Right atrium auricular region (tissue), 2 donors: ENCODE measurements at places on chromosomes 2 and 18. TPM values are rescaled to one million over a fixed set of nuclear protein-coding genes. Genes with fewer than 3 reads are reported as not detected.

DNA sequence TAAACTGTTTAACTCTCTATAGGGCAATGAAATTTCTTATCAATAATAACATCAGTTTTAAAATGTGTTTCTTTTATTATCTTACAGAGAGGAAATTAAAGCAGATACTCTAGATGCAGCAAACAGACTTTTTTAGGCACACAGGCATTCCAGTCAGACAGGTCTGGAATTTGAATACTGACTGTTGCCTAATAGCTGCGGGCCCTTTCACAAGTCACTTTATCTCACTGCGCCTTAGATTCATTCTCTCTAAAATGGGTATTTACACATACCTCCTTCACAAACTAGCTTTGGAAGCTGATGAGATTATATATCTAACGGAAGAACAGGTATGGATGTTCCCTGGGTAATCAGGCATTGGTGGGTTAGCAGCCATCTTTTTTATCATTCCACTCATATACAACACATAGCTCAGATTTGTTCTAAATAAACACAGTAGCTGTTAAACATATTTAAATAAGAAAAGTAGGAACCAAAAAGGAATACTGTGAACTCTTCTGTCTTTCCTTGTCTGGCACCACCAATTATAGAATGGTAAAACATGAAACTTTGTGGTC is 104.2 kb downstream of the LRP2 start:
- DNase-seq = no peak

GRCh38 chr2:201420442-201421113 is 30.7 kb downstream of the TRAK2 start:
- no peak for DNase-seq

- DNase-seq = no peak
These were observed 43.2 kb downstream of the CCDC138 start for GRCh38 chr2:108829578-108830310.

- DNase-seq = no peak
These were observed 460 bp upstream of the ZBTB7C start for GRCh38 chr18:48409591-48410094.

- DNase-seq = no peak
These were observed 948.6 kb upstream of the CHAC2 start for GRCh38 chr2:52818958-52819357.

DNA sequence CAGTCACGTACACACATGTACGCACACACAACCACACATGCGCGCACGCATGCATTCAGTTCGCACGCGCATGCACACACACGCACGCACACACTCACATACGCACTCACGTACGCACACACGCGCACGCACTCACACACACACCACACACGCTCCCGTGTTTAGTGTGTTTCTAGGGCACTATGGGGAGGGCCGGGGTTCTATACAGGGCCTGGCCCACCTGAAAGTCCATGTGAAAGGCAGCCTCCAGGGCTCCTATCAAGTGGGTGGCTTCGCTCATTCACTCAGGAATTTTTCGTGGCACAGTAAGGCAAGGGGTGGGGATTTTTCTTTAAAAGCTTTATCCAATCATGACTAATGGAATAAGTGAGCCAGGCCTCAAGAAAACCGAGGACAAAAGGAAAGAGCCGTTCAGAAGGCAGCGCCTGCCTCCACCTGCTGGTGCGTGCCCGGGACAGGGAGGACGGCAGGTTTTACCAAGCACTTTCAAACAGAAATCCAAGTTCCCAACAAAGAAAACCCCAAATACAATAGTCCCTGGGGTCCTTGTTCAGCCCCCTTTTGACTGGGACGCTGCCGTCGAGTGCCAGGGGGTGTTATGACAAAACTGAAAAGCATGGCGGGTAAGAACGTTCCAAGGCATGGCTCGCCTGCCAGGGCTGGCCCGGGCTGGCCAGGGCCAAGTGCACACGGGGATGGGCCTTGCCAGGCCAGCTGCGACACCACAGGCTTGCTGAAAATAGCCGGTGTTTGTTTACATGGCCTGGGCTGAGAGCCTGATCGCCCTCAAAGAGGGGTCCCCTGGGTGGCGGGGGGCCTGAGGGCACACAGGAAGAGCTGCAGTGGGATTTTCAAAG is 110.0 kb downstream of the HDAC4 start:
- DNase-seq = no peak

GRCh38 chr2:237904831-237905599 is 45.6 kb downstream of the RAMP1 start:
- peak; percentile 81 for DNase-seq

- DNase-seq = no peak
These were observed 42.4 kb downstream of the EHBP1 start for GRCh38 chr2:62747876-62748275.

- no peak for DNase-seq
These were observed 1.9 kb downstream of the SS18 start for GRCh38 chr18:26088487-26088886.

GRCh38 chr2:88932686-88933085 is 241.2 kb downstream of the RPIA start:
- no peak for DNase-seq

DNA sequence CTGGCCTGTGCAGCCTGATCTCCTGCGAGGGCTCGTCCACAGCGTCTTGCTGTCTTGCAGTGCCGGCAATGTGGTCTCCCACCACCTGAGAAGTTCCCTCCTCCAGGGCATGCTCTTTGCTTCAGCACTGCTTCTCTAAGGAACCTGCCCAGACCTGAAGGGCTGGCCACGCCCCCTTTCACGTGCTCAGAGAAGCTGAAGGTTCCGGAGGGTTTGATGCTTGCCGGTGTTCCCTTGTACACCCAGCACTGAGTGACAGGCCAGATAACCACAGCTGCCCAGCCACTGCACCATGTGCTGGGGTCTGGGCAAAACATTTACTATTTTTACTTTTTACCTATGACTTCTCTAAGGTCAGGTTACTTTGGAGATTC is 1.7 kb upstream of the POLR2D start:
- no peak for DNase-seq

DNA sequence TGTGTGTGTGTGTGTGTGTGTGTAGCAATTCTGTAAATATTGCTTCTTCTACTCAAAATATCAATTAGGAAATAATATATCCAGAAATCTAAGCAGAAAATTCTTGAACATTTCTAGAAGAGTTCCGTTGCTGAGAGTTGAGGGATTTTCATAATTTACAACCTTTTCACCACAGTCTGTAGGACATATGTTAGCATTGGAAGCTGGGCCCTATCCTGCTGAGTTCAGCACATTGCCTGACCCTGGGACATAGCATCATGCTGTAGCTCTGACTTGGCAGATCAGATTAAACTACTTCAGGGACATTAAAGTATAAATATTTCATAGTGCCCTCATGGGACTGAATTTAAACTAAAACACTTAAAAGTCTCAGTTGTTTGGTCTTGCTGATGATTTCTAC is 129.2 kb upstream of the KCNH7 start:
- DNase-seq = no peak

The UGT1A10 gene
- total RNA-seq = not detected

The CLEC4F gene
- total RNA-seq = not detected

The FAM228A gene
- 1.8 TPM for total RNA-seq

The SYT4 gene
- 7.1 TPM for total RNA-seq

The SLC11A1 gene
- total RNA-seq = 8.7 TPM

The KIAA2012 gene
- not detected for total RNA-seq

The EVA1A gene
- total RNA-seq = 1.2 TPM

The EMILIN1 gene
- total RNA-seq = 22.3 TPM
